ENCODE measurements at places on chromosomes 3 and 15.

- DNase-seq = no peak
Observed at GRCh38 chr15:84113919-84114318, 121.7 kb upstream of the GOLGA6L4 start.

DNA sequence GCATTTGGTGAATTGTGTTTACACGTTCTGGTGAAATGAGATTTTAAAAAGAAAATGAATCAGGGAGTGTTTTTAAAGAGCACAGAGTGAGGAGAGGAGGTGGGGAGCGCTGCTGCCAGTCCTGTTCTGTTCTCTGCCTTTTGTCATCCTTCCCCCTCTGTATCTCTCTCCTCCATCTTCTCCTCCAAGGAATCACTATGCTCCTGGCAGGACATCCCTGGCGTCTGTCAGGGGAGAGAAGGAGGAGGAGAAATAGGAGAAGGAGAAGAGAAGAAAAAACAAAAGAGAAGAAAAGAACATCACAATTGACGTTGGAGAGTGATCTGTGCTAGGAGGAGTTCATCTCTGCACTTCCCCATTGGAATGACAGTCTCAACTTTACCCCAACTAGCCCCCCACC lies 627.6 kb upstream of the TBL1XR1 start:
- no peak for DNase-seq

DNA sequence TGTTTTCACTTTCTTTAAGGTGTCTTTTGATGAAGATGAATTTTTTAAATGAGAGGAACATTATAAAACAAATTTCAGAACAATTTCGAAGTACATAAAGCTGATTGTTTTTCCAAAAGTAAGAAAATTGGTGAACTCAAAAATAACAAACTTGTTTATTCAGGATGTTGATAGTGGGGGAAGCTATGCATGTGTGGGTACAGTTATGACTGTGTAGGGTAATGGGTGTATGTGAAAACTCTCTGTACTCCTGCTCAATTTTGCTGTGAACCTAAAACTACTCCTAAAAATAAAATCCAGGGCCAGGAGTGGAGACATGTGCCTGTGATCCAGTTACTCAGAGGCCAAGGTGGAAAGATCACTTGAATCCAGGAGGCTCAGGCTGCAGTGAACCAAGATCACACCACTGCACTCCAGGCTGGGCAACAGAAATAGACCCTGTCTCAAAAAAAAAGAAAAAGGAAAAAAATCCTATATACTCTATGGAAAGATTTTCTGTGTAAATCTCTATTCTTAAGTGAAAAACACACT lies 37.2 kb downstream of the PIK3CB start:
- DNase-seq = no peak

- no peak for DNase-seq
Observed at GRCh38 chr3:150497956-150498355, 48.3 kb downstream of the SERP1 start.

GRCh38 chr3:113251817-113252216 lies 40.5 kb downstream of the BOC start:
- no peak for DNase-seq

GRCh38 chr3:126620738-126621137 lies 34.2 kb downstream of the TXNRD3 start:
- DNase-seq = no peak

GRCh38 chr3:49173792-49174170 lies 2.4 kb downstream of the KLHDC8B start:
- DNase-seq = no peak

All from kidney glomerular epithelial cell (primary cell).